ENCODE measurements at places on chromosomes 5 and 9.

DNA sequence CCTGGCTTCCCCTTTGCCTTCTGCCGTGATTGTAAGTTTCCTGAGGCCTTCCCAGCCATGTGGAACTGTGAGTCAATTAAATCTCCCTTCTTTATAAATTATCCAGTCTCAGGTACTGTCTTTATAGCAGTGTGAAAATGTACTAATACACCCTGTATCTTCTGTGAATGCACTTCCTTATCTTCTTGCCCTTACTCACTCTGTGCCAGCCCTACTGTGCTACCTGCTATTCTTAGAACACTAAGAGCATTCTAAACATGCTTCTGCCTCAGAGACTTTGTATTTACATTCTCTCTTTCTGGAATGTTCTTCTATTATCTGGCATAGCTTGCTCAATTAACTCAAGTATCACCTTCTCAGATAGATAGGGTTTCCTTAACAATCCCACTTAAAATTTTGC is 164.4 kb upstream of the EDIL3 start:
- no peak for DNase-seq

- no peak for DNase-seq
These were observed 993.0 kb downstream of the MAT2B start for GRCh38 chr5:164498438-164498837.

- peak; percentile 56 for DNase-seq
These were observed at the start of gene LOX for GRCh38 chr5:122078116-122079110. Gene LOX (minus strand): TSS chr5:122078259. CDS start chr5:122077985, 274 bp downstream.

DNA sequence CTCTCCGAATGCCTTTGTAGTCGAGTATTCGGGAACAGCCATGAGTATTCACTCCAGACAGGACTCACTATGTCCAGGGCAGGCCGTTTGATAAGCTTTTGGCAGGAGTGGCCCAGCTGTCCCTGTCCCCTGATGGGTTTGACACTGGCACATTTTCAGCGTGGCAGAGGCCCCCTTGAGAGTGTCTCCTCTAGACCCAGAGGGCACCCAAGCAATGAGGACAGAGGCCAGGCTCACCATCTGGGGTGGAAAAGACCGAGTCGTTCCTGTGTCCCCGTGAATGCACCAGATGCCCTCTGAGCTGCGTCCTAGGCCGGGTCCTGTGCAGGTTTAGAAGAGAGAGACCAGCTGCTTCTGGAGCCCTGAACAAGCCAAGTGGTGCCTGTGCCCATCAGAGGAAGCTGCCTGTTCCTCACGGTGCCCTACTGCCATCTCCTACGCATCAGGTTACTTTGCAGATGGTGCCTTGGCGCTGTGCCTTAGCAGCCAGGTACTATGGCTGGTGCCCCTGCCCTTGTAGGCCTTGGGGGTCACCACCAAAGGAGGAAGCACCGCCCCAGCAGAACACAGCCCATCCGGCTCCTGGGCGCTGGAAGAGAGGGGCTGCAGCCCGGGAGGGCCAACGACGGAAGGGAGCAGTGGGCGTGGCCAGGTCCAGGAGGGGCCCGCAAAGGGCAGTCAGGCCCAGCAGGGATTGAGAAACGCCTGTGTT is 42.4 kb downstream of the LRSAM1 start:
- no peak for DNase-seq

GRCh38 chr9:126516936-126517832 is 96.5 kb upstream of the LMX1B start:
- DNase-seq: peak; percentile 80

GRCh38 chr5:145473042-145473642 is 362.0 kb downstream of the PRELID2 start:
- no peak for DNase-seq
